ENCODE measurements at places on chromosomes 5 and 9.

GRCh38 chr5:134453016-134453415 is 41.3 kb upstream of the CDKN2AIPNL start:
- DNase-seq = no peak

- DNase-seq = no peak
These were observed 46.8 kb downstream of the INIP start for GRCh38 chr9:112670991-112671625.

DNA sequence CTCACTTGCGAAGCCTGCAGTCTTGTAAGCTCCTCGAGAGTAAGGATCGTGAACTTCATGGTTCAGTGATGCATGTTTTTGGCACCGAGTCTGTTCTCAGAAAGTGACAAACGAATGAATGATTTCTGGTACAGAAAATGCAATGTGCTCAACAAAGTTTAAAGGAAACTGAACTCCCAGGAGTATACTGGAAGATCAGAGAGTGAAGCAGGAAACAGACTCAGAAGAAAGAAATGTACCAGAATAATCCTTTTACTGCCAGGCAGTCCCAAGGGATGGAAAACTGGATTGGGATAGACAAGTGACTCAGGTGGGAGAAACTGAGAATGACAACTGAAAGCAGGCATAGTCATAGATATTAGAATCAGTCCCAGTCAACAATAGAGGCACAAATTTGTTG is 420.6 kb downstream of the CTNND2 start:
- no peak for DNase-seq

GRCh38 chr9:82332018-82332773 is 343.6 kb downstream of the SPATA31D1 start:
- no peak for DNase-seq

DNA sequence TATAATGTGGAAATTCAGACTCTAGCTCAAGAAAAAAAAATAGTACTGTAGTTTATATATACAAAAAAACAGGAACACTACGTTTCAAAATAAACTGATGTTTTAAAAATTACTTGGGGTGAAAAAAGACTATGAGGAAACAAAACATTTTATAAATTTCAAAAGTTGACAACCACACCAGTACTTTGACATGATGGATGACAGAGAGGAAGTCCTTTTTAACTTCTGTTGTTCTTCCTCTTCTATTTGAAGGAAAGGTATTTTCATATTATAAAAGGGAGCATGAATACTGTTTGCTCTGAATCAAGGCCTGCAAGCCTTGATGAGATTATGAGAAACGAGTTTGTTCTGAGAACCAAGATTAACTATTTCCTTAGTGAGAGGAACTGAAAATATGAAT is 456.9 kb downstream of the TAF11L14 start:
- no peak for DNase-seq

DNA sequence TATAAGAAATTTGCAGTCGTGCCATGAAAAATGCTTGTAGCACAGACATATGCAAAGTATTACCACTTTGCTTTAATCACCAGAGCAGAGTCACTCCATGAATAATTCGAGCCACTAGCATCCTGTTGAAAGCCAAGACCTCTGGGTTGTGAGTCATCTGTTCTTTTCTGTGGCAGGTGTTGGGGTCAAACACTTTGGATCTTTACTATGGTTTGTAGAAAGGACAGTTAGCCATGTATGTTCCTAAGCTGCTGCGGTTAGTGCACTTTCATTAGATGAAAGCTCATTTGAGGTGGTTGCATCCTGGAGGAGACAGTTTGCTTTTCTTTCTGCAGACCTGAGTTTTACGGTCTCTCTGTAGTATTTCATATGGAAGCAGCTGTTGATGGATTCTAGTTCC is 223.7 kb downstream of the DMRT2 start:
- DNase-seq = no peak

DNA sequence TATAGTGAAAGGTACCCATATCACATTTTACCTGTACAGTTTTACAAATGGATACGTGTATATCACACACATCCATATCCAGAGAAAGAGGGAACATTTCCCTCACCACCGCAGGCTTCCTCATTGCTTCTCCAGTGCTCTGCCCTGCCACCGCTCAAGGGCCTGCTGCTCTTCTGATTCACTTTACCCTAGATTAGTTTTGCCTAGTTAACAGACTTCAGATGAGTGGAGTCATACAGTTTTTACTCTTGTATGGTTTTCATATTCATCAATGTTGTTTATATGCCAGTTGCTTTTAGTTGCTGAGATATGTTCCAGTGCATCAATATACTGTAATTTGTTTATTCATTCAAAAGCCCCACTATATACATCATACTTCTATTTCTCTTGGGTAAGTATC is 53.9 kb upstream of the POMT1 start:
- no peak for DNase-seq

DNA sequence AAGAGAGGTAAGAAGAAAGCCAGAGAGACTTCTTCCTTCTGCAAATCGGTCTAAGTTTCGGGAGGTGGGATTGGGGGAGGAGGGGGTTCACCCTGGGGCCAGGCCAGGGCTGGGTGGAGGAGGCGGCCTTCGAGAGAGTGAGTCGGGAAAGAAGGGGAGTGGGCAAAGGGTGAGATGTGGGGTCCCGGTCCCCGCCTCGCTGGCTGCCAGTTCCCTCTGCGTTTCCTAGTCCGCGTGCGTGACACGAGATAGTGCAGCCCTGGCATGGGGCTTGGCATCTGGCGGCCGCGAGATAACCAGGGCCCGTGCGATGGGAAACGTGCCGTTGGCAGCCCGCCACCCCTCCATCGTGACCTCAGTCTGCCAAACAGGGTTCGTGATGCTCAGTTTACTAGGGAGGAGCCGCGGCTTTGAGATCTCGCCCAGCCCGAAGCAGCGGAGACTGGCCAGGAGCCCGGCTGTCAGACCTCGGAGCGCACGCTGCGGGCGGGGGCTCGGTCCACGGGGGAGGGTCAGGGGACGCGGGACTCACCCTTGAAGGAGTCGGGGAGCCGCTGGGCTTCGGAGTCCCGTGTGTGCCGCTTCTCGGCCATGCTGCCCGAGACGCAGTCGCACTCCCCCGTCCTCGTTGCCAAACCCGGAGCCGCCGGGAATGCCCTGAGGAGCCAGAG is at the start of gene STOM:
TSS of gene STOM (minus strand) at position 656 of the 671 bp plus-strand sequence. CDS start at position 593, 63 bp downstream.
- DNase-seq = peak; percentile 23

DNA sequence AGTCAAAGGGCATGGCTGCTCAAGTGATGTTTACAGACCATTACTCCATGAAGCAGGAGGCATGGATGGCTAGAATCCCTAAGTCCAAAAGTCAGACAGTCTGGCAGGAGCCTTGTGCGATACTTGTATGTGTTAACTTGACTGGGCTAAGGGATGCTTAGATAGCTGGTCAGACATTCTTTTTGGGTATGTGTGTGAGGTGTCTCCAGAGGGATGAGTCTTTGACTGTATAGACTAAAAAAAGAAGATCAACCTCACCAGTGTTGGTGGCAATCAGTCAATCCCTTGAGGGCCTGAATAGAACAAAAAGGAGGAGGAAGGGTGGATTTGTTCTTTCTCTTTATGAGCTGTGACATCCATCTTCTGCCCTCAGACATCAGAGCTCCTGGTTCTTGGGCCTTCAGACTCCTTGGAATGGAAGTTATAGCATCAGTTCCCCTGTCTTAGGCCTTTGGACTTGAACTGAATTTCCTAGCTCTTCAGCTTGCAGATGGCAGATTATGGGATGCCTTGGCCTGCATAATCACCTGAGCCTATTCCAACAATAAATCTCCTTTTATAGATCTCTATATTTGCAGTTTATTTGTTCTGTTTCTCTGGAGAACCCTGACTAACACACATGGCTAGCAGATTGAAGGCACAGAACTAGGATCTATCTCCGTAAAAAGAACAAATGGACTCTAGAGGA is 9.7 kb upstream of the HSPB3 start:
- no peak for DNase-seq

DNA sequence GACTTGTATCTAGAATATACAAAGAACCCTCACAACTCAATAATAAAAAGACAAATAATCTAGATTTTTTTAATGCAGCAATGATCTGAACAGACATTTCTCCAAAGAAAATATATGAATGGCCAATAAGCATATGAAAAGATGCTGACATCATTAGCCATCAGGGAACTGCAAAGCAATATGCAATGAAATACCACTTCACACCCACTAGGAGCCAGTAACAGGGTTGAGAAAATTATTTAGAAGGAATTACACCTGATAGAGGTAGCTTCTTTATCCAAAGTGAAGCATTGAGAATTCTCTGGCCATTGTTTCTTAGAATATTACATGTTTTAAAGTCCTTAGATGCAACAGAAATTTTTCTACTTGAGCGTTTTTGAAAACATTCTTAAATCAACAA is 316.9 kb downstream of the KCNN2 start:
- no peak for DNase-seq

DNA sequence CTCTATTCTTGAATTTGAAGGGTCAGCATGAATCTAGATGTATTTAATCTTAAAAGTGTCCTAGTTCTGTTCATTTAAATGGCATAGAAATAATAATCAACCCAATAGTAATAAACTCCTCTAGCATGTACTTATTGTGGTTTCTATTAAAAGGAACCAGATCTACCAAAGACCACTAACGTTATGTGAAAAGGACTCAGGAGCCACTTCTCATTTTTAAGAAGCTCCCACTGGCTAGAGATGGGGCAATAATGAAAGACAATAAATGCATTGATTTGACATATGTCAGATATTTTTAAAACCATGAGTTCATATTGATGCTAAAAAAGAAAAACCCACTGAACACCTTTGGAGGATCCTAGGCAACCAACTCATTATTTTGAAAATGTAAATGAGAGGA is 191.9 kb downstream of the ATP10B start:
- DNase-seq = no peak

DNA sequence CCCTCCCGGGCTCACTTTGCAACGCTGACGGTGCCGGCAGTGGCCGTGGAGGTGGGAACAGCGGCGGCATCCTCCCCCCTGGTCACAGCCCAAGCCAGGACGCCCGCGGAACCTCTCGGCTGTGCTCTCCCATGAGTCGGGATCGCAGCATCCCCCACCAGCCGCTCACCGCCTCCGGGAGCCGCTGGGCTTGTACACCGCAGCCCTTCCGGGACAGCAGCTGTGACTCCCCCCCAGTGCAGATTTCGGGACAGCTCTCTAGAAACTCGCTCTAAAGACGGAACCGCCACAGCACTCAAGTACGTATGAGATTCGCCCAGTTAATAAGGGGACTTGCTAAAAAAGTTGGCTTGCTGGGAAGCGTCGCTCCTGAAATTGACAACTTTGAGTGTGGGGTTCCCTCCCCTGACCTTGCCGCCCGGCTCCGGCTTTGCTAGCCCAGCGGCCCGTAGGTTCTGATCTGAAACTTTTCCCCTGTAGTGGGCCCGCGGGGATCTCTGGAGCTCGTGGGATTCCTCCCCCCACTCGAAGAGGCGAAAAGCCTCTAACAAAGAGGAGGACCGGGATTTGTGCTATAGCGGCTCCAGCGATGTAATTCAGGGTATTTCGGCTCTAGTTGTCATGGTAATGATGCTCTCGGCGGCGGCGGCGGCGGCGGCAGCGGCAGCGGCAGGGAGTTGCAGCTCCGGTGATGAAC is 572 bp downstream of the NR4A3 start:
- peak; percentile 39 for DNase-seq

DNA sequence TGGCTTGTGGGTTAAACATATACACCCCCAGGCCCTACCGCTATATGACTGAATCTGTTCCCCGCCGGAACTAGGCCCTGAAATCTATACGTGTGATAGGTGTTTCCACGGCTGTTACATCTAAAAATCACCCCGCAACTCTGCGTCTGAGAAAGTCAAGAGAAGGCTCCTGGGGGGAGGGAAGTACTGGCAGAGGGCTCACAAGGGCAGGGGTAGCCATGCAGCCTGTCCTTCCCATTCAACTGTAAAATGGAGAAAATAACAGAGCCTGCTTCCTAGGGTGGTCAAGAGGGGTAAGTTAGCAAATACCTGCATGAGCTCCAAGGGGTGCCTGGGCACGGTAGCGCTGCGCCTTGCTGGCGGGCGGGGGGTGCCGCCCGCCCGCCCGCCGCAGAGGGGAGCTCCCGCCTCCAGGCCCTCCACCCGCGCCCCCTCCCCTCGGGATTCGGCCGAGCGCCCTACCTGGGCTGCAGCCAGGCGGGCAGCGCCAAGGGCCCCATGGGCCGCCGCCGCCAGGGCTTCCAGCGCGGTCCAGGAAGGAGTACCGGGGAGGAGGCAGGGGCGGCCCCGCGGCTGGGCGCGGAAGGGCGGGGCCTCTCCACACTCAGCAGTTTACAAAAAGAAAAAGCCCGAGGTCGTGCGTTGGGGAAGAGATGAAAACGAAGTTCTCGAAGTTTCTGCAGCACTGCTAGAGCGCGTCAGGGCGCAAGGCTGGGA is at the start of gene HACD4:
TSS of gene HACD4 (minus strand) at position 550 of the 717 bp plus-strand sequence. CDS start at position 500, 50 bp downstream.
- DNase-seq = peak; percentile 42

DNA sequence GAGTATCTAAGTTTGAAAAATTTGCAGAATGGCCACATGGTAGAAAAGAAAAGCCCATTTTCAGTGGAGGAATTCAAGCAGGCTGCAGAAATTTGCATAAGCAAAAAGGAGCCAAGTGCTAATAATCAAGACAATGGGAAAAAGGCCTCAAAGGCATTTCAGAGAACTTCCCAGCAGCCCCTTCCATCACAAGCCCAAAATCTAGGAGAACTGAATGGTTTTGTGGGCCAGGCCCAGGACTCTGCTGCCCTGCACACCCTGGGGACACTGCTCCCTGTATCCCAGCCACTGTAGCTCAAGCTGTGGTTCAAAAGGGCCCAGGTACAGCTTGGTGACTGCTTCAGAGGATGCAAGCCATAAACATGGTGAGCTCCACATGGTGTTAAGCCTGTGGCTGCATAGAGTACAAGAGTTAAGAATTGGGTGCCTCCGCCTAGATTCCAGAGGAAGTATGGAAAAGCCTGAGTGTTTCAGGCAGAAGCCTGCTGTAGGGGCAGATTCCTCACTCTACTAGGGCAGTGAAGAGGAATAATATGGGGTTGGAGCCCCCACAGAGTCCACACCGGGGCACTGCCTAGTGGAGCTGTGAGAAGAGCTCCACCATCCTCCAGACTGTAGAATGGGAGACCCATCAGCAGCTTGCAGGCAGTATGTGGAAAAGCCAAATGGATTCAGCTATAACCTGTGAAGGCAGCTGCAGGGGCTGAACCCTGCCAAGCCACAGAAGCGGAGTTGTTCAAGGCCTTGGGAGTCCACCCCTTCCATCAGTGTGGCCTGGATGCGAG is 720.7 kb upstream of the CTNND2 start:
- DNase-seq = no peak

- no peak for DNase-seq
These were observed 27.1 kb upstream of the ZBTB43 start for GRCh38 chr9:126777733-126778132.

DNA sequence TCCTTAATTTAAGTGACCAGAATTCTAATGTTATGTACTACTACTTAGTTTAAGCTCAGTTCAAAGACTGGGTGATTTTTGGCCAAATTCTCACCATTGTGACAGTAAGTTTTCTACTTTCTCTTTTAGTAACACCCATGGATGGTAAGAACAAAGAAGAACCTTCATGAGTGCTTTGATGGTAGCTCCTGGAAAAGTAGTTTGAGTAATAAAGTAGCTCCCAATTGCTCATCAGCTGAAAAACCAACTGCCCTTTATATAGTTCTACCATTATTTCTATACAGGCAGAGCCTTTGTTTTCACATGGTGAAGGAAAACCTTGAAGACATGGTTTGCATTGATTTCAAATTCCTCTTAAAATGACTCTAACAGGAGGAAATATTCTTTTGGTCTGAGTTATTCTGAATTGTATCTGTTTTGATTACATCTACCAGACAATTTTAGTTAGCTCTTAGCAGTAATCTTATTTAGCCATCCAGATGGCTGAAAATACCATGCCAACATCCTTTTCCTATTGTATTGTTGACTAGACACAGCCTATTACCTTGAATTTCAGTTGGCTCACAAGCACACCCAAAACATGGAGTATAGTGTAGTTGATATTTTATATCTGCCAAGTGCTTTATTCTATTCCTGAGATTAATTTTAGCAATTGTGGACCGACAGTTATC is 23.7 kb upstream of the STARD4 start:
- DNase-seq = no peak

Measured in NCI-H345 (cell line).